Activated T-cell treated with anti-CD3 and anti-CD28 coated beads for 24 hours (primary cell): ENCODE measurements at places on chromosomes 16 and 17.

GRCh38 chr17:28616281-28616680 lies 2.3 kb upstream of the RSKR start:
- no peak for DNase-seq

DNA sequence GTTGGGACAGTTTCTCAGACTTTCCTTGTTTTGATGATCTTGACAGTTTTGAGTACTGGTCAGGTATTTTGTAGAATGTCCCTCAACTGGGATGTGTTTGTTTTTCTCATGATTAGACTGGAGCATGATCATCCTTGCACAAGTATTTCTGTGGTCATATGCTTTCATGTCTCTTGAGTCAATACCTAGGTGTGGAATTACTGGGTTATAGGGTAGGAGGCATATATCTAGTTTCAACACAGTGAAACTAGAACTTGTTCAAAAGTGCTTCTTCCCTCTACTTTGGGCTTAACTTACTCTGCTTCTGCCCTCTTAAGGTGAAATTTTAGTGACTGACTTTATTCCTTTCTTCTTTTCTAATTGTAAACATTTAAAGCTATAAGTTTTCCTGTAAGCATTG lies 30.1 kb downstream of the IKZF3 start:
- no peak for DNase-seq

DNA sequence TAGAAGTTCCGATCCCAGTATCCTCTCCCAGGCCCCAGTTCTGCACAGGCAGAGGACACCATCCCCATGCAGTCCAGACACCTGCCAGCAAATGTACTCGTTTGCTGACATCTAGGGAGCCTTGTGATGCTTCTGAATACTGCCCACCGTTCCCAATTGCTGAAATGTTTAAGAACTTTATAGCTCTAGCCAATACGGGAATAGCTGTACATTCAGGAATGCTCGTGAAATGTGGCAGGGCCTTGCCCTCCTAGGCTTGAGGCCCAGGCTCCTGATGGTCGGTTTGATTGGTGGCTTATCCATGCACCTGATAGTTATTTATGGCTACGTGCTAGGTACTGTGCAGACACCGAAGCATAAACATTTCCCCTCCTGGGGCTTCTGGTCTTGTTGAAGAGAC lies 255.5 kb downstream of the PRKCA start:
- DNase-seq: no peak

DNA sequence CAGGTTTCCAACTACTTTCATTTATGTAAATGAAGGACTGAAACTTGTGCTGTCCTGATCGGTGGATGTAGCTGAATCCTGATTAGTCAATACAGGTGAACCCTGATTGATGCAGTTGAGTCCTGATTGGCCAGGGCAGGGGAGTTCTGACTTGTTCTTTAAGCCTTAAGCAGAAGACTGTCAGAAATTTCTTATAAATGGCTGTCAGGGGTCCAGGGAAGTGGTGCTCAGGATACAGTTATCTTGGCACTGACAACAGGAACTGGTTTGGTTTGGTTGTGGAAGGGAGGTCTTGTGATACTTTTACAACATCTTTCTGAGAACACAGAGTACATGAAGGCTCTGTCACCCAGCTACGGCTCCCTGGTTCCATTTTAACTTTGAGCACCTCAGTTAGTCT lies 132.1 kb downstream of the KCNJ12 start:
- no peak for DNase-seq

GRCh38 chr17:68310152-68310551 lies 18.9 kb downstream of the ARSG start:
- DNase-seq: peak; percentile 26

- no peak for DNase-seq
Observed at GRCh38 chr17:1560101-1560857, 2.3 kb downstream of the PITPNA start.

DNA sequence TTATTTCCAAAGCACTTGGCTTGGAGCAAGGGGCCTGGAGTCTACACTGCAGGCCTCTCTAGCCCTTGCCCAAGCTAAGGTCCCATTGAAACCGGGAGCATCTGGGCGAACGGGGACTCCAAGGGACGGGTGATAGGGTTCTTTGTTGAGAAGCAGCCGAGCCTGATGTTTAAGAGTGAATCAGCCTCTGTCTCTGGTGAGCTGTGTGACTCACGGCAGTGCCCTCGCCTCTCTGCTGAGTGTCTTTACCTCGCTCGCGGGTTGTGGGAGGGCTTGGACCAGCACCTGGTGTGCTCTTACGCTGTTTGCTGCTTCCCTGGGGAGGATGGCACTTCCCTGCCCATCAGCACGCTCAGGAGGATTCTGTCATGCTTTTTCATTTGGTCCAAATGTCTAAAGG lies 1.3 kb downstream of the HGS start:
- peak; percentile 45 for DNase-seq

GRCh38 chr17:64608571-64608981 lies 53.5 kb downstream of the SMURF2 start:
- DNase-seq: no peak

GRCh38 chr16:17377360-17378324 lies 93.1 kb downstream of the XYLT1 start:
- DNase-seq: no peak

DNA sequence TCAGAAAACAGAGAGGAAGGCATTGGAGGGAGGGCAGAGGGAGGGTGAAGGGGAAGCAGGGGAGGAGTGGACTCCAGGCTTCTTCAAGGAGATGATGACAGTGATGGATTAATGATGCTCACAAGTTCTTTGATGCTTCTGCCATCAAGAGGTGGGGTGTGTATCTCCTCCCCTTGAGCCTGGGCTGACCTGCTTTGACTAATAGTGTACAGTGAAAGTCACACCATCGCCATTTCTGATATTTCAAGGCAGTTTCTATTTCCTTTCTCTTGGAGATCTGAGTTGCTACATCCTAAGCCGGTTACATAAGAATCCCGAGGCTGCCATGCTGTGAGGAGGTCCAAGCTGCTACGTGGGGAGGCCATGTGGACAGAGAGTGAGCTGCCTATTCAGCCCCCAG lies 312.5 kb downstream of the MAF start:
- no peak for DNase-seq

GRCh38 chr17:57679906-57680695 lies 65.0 kb downstream of the CCDC182 start:
- no peak for DNase-seq

DNA sequence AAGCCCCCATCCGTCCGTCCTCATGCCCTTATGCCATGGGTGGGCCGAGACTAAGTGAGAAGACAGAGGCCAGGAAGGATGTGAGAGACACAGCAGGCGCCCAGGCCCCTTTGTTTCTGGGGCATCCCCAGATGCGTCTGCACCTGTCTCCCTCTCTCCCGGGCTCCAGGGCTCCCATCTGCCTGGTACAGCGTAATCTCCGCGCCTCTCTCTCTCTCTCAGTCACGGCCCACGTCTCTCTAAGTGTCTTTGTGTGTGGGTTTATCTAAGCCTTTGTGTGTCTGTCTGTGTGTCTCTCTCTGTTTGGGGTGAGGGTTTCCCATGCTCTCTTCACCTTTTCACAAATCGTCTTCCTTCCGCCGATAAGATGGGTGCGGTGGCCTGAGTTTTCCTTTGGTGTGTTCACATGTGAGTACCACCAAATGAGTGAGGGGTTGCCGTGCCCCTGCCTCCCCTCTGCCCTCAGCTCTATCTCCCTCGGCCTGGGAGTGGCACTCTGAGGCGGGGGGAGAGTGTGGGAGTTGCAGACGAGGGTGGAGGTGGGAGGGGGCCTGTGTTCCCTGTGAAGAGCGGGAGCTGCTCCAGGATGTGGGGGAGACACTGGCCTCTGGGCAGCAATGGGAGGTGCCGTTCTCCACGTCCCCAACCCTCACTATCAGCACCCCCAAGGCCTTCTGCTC lies 25.8 kb upstream of the ABCC3 start:
- DNase-seq: no peak

- no peak for DNase-seq
Observed at GRCh38 chr16:60414613-60415012, 1621.6 kb downstream of the CDH8 start.

DNA sequence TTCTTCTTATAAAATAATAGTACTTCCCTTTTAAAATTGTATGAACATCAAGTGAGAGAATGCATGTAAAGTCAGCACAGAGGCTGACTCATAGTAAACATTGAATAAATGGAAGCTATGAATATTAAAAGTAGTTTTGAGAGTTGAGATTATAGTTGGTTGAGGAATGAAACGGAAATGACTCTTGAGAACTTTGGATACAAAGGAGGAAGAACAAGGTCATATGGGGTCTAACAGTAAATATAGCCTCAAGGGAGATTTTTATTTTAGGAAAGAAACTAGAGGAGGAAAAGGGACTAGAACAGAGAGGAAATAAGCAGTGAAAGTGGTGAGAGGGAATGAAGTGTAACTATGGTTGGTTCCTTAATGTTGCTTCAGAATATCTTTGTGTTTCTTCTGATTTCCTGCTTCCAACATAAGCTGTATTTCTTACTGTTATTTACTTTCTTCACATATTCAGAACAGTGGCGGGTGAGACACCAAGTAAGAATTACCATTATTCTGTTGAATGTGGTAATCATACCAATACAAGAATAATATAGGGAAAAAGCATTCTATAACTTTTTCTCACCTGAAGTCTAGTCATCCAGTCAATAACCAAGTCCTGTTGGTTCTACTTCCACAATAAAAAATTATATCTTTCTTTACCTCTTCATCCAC lies 165.1 kb downstream of the CHD9 start:
- DNase-seq: no peak

DNA sequence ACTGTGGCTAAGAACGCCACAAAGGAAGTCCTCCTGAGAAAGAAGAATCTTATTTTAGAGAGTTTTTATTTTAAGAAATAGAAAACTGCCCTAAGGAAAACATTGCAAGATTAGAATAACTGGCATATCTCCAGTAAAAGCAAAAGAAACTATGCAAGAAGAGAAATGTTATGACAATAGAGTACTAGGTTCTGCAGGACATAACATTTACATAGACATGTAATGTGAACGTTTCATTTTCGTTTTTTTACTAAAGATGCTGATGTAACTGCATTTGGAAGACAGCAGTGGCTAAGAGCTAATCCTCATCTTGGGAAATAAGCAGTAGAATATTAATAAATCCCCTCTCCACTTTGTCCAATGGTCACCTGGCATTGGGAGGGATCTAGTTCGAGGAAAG lies 7.8 kb upstream of the ASGR2 start:
- DNase-seq: no peak

DNA sequence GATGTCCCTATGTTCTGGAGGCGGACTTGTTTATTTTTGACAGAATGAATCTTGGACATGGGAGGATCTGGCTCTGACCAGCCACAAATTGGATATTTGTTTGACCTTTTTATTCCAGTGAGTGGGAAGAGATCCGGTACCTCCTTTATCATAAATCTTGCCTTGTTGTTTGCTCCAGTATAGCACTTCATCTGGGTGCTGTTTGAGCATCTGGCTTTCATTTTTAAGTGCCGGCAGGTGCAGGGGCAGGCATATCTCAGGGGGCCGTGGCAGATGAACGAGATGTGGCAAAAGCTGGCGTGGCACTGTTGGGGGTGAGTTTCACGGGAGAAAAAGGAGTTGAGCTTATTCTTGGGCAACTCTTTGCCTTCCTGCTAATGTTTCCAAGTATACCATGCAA lies 37.8 kb downstream of the MSI2 start:
- no peak for DNase-seq

DNA sequence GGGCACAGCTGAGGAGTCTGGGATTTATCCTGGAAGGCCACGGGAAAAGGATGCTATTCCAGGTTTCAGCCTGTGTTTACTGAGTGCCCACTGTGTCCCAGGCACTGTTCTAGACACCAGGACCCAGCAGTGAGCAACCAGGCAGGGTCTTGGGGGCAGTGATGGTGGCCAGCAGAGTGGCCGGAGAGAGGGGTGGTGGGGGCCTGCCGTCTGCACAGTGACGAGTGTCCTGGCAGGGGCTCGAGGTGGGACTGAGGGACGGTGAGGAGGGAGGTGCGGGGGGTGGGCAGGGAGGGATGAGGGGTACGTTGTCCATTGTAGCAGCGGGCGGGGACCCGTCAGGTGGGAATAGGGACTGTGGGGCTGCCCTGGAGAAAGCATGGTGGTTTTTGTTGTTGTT lies 66.3 kb upstream of the CIBAR2 start:
- no peak for DNase-seq

- DNase-seq: no peak
Observed at GRCh38 chr17:10219193-10219592, 20.8 kb upstream of the GAS7 start.

DNA sequence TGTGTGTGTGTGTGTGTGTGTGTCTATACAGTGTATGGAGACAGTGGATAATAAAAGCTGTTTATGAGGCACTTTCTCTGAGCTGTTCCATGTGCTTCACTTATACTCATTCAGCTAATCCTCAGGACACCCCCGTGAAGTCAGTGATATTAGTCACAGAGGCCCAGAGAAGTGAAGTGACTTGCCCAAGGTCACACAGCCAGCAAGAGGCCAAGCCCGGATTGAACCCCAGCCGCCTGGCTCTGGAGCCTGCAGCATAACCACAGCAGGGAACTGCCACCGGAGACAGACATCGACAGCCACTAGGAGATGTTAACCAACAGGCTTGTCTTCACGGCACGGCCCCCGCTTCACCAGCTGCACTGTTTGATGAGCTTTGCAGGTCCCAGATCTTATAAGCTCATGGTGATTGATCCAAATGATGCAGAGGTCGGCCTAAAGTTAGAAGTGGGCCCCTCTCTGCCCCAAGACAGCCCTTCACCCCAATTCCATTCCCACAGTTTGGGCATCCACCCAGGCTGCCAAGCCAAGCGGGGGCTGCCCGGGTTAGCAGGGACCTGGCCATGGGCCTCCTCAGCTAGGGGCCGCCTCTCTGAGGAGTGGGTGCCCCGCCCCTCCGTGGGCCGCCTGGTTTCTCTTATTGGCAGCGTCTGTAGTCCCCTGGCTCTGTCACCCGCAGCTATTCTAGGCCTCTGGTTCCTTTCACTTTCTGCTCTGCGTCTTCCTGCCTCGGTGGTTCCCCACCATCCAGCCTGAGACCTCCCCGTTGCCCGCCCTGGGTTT lies 30.9 kb downstream of the SOCS1 start:
- DNase-seq: peak; percentile 80

GRCh38 chr16:4846503-4846900 lies 586 bp downstream of the GLYR1 start:
- DNase-seq: no peak

DNA sequence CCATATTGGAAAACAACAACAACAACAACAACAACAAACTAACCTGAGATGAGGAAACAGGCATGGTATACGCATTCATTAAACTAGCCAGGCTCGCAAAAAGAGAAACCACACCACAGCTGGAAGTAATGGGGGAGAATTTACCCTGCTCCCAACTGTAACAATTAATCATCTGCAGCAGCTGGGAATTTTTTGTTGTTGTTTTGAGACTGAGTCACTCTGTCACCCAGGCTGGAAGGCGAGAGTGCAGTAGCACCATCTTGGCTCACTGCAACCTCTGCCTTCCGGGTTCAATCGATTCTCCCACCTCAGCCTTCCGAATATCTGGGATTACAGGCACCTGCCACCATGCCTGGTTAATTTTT lies 16.3 kb downstream of the PRPSAP1 start:
- no peak for DNase-seq

- no peak for DNase-seq
Observed at GRCh38 chr17:12800855-12801365, 11.6 kb downstream of the ARHGAP44 start.

GRCh38 chr17:21592774-21593173 lies 99.5 kb upstream of the KCNJ18 start:
- DNase-seq: no peak
